ENCODE measurements at places on chromosomes 1 and 21.

DNA sequence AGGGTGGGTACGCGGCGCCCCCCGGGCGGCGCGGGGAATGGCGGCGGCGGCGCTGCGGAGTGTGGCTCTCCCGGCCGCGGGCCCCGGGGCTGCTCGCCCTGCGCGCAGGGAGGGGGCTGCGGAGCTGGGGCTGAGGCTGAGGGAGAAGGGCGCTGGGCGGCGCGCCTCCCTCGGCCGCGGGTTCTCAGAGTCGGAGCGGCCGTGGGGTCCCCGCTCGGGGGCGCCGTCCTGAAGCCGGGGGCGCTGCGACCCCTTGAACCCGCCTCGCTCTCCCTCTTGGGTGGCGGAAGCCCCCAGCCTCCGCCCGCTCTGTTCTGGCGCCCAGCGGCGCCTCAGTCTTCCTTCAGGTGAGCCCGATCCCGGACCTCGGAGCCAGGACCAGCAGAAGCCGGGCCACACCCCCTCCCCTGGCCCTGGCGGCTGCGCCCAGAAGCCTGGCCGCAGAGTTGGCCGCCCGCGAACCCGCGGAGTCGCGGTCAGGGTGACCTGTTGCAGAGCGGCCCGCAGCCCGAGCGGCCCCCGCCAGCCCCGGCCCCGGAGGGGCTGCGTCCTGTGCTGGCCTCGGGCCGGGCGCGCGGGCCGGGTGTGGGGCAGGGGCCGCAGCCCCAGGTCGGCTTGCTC is 532 bp downstream of the RALGPS2 start:
- peak; percentile 14 for DNase-seq

- DNase-seq, result no peak
Measured at GRCh38 chr1:921011-921837, 2.5 kb upstream of the SAMD11 start.

GRCh38 chr1:169527451-169528214 is 41.9 kb upstream of the SLC19A2 start:
- DNase-seq, result no peak

GRCh38 chr21:14064296-14064645 is 146.5 kb downstream of the LIPI start:
- peak; percentile 54 for DNase-seq

- no peak for DNase-seq
Measured at GRCh38 chr1:186842547-186842946, 13.8 kb downstream of the PLA2G4A start.

DNA sequence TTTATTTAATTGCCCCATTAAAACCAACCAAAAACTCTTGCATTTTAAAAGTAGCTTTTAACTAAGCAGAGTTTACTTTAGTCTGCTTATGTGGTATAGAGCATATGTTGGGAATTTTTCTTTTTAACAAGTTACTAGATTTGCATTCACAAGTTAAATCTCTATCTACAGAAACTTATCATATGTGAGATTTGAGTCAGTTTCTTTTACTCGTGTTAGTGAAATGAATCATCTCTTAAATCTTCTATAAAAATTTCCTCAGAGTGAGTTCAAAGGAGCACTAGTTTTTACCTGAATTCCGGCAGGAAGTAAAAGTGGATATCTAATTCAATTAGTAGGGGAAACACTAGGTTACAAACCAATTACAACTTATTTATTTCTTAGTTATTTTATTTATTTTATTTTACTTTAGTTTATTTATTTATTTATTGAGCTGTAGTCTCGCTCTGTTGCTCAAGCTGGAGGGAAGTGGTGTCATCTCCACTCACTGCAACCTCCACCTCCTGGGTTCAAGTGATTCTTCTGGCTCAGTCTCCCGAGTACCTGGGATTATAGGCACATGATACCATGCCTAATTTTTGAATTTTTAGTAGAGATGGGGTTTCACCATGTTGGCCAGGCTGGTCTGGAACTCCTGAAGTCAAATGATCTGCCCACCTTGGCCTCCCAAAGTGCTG is 1609.6 kb upstream of the B3GALT2 start:
- DNase-seq, result no peak

GRCh38 chr1:219257751-219258150 is 84.1 kb downstream of the LYPLAL1 start:
- no peak for DNase-seq

DNA sequence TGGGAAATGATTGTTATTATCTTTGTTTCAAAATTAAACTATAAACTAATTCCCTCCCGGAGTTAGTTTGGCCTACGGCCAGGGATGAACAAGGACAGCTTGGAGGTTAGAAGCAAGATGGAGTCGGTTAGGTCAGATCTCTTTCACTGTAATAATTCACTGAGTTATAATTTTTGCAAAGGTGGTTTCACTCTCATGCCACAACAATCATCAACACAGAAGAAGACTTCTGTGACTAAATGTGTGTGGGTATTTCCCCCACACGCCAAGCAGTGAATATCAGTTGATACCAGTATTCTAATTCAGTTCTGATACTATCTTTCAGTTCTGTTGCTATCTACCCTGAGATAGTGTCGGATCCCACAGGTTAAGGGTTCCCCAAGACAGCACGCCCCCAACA is 215.1 kb downstream of the S1PR1 start:
- DNase-seq, result no peak

DNA sequence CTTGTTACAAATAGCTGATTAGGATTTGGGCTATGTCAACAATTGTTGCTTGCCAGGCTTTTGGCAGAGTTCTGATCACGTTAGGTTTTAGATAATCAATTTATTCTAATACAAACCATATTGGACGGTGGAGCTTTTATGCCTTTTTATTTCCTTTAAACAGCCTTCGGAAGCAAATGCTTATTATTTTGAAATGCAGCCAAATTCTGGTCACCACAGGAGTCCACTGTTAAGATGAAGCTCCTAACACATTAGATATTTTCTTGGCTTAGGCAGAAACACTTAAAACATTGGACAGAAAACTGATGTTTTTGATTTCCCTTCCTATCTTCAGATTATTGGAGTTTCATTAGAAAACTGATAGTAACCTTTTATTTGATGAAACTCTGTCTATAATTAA is 82.9 kb downstream of the CENPF start:
- DNase-seq, result no peak

DNA sequence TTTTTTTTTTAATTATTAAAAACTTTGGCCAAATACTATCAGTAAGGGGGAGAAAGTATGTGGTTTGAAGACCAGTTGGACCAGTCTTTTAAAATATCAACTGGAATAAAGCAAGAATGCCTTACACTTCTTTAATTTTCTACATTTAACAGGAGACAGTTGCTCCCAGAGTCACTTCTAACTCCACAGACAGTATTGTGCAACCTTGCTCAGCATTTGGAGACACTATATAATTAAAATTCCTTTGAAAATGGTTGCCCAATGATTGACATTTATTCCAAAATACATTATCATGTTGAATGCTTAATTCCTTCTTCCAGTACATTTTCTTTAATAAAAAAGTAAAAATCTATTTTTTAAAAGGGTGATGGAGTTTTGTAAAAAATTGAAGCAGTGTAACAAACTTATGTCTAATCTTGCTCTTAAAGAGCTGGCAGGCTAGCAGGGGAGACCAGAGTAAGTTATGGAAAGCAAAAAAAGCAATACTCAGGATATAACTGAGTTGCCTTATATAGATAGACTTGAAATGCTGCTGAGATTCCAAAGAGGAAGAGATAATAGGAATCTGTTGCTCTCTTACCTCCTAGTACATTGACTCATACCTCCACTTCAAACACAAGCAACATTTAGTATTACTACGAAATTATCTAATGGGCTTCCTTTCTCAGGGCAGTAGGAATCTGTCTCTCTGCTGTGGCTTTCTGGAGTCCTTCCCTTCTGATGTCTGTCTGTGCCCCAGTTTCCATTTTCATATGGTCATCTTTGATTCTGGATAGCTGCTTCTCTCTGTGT is 69.7 kb upstream of the RGL1 start:
- no peak for DNase-seq

- DNase-seq, result no peak
Measured at GRCh38 chr1:8495928-8496401, 178.1 kb downstream of the SLC45A1 start.

DNA sequence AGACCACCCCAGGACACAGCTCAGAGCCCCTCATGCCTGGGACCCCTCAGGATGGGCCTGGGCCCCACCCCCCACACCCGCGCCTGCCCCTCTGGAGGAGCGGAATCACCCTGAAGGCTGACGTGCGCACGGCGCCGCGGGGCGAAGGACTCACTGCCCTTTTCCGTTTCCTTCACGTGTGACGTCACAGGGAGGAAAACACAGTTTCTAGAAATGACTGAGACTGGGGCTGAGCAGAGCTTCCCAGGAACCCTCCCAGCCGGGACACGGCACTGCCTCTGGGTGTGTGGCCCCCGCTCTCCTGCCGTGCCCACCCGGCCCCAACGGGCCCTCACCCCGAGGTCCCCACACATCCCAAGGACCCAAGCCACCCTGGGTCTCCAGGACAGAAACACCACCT is 5.4 kb upstream of the TNFRSF4 start:
- peak; percentile 63 for DNase-seq

GRCh38 chr21:27772816-27773215 is 805.9 kb upstream of the ADAMTS5 start:
- DNase-seq, result no peak

- DNase-seq, result no peak
Measured at GRCh38 chr1:67646145-67647035, 38.6 kb upstream of the GADD45A start.

DNA sequence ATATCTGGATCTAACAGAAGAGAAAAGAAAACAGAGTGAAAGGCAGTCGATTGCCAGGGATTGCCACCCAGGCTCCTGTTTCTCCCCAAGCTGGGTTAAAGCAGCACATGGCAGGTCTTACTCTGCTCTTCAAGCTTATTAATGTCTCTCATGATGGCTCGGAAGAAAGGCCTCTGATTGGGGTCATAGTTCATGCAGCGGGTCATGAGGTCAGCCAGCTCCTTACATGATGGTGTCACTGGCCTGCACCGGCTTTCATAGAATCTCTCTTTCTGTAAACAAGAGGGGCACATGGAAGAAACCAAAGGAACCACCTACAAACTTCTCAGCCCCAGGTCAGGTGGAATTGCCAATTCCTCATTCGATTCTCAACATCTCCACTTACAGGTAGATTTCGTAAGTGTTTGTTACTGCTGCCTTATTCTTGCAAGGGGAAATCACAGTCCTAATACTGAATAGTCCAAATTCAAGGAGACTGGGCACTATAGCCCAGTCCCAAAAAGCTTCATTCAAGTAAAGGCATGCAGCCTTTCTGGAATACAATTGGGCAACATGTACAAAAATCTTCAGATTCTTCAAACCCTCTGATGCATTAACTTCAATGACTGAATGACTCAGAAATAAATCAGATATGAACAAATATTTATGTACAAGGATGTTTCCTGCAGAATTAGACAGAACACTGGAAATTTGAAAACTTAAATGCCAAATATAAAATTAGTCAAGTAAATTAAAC is 96.6 kb downstream of the RAVER2 start:
- DNase-seq, result no peak
